SW 1271 (cell line): ENCODE measurements at places on chromosomes 1 and 21.

- no peak for DNase-seq
Measured at GRCh38 chr1:145729666-145730436, 10.6 kb downstream of the CD160 start.

GRCh38 chr1:64550510-64550909 lies 80.6 kb downstream of the CACHD1 start:
- DNase-seq = no peak

- DNase-seq = no peak
Measured at GRCh38 chr1:201566933-201567801, 28.2 kb downstream of the NAV1 start.

GRCh38 chr1:9110669-9111356 lies 18.1 kb downstream of the GPR157 start:
- DNase-seq = peak; percentile 36

GRCh38 chr1:29592731-29593130 lies 356.4 kb downstream of the PTPRU start:
- no peak for DNase-seq

- DNase-seq = no peak
Measured at GRCh38 chr1:234897754-234898454, 230.7 kb downstream of the TOMM20 start.

- DNase-seq = no peak
Measured at GRCh38 chr1:178580096-178580495, 67.2 kb downstream of the TEX35 start.

GRCh38 chr1:207032528-207033017 lies at the start of gene C1orf116:
TSS of gene C1orf116 (minus strand) at chr1:207032756. CDS start at chr1:207027598, 5,158 bp downstream.
- no peak for DNase-seq

GRCh38 chr1:222099746-222100145 lies 357.9 kb upstream of the DUSP10 start:
- DNase-seq = no peak

- no peak for DNase-seq
Measured at GRCh38 chr1:95407131-95407885, 173.3 kb downstream of the RWDD3 start.

DNA sequence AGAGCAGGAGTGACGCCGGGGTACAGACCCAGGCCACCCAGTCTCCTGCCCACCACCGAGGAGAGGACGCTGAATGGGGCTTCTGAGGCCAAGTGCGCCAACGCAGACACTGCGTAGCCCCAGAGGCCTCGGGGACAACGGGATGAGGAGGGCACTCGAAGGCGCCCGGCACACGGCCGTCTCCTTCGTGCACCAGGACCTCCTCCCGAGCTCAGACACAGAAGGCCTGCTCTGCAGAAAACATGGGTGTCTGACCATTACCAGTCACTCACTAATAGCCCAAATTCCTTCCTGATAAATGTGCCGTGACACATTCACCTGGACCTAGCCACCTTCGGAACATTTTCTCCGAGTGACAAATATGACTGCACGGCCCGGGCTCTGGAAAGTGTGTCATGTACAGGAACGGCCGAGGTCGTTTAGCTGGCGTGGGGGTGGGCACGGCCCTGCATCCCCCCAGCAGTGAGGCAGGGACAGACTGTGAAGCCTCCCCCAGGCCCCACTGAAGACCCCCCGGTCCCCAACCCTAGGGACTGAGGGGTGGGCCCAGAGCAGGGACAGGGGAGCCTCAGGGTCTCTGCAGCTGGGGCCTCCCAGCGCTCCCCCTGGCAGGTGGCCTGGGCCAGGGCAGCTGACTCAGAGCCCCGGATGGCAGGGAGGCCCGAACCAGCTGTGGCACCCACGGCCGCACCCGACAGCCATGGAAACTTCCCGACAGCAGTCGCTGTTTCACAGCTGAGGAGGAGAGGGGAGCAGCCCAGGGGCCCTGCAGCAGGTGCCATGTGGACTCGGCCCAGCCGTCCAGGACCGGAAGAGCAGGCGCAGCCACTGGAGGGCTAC lies 16.7 kb upstream of the COL6A2 start:
- no peak for DNase-seq

DNA sequence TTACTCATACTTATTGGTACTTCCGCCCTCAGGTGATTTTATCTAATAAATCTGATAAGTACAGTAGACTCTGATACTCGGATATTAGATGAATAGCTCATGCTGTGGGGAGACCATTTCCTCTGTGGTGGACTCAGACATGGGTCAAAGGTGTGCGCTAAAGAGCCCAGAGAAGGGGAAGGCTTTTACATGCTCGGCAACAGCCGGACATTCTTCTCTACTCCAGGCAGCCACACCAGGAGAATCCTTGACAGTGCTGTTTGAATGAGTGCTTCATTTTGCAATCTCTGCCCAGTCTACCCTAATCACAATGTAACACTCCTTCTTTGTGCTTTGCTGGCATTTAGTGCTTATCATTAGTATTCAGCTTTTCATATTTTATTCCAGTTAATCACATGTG lies 322.2 kb upstream of the USP25 start:
- no peak for DNase-seq

DNA sequence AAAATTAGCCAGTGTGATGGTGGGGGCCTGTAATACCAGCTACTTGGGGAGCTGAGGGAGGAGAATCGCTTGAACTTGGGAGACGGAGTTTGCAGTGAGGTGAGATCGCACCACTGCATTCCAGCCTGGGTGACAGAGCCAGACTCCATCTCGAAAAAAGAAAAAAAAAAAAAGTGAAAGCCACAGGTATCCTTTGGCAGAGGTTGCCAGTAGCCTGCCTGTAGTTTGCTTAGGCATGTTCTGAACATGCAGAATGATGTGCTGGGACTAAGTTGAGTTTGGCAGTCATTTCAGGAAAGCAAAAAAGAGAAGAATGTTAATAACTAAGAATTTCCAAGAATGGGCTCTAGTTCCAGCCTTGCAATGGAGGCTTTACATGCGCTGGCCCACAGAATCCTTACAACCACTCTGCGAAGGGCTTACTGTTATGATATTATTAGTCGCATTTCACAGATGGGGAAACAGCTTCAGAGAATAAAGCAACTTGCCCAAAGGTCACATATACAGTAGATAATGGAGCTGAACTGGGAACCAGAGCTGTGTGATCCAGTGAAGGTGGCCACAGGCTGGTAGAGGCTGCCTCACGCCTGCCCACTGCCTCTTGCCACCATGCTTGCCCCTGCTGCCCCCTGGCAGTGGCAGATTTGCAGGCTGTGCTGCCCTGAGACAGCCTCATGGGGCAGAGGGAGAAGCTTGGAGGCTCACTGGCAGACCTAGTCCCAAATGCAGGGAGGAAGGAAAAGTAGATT lies 66.5 kb upstream of the LYST start:
- no peak for DNase-seq

GRCh38 chr1:24955161-24955560 lies 25.1 kb upstream of the RUNX3 start:
- DNase-seq = no peak

GRCh38 chr1:33296824-33297223 lies 24.1 kb downstream of the A3GALT2 start:
- no peak for DNase-seq

DNA sequence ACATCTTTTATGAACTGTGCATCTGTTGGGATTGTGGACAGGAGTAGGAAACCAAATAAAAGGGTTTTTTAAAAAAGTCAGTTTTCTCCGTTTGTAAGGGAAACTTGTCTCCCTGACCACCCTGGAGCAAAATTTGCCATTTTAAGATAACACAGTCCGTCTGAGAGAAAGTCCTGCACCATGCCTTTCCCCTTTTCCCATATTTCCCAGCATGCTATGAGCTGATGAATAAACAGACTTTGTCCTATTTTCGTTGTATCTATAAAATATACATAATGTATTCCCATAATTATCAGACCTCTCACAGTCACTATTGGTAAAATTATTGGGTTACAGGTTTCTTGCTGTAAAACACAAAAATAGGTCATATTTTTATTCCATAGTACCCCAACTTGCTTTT lies 1.7 kb upstream of the AKT3 start:
- DNase-seq = no peak

DNA sequence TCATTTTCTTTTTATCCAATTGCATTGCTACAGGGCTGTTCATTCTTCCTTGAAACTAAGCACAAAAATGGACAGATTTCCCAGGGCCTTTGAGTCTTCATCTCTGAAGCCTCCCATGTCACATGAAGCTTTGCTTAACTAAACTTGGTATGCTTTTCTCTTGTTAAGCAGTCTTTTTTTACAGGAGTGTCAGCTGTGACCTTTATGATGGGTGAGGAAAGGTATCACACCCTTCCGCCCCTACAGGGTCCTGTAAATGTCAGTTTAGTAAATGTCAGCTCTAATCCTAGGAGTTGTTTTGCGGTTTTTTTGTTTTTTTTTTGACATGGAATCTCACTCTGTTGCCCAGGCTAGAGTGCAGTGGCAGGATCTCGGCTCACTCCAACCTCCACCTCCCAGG lies 2.6 kb upstream of the AGTRAP start:
- DNase-seq = no peak

DNA sequence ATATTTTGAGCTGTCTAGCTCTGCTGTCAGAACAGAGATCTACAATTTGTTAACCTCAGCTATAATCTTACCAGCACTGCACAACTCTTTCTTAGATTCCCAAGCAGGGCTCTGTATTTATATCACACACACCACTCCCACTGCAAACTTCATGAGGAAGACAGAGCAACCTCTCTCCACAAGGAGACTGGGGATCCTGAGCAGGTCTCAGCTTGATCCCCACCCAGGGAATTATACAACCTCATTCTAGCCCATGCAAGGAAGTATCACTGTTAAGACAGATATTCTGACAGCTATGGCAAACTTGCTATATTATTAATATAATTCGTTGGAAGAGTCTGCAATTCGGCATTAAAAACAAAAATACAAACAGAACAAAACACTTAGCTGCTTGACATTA lies 40.4 kb downstream of the EGLN1 start:
- DNase-seq = no peak

DNA sequence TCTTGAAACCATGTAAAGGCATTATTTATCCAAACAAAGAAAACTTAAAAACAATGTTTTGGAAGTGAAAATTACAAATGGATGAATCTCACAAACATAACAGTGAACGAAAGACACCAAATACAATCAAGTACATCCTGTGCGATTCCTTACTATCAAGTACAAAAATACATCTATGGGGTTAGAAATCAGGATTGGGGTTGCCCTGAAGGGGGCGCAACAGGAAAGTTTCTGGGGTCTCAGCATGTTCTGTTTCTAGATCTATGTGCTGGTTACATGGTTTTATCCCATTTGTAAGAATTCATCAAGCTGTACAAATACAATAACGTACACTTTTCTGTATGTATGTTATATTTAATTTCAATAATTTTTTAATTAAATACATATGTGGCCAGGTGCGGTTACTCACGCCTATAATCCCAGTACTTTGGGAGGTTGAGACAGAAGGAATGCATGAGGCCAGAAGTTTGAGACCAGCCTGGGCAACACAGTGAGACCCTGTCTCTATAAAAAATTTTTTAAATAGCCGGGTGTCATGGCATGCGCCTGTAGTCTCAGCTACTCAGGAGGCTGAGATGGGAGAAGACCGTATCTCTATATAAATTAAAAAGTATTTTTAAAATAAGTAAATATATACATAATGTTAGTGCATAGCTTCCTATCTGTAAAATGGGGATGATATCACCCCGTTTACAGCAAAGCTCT lies 121.5 kb upstream of the SOD1 start:
- DNase-seq = no peak

- DNase-seq = no peak
Measured at GRCh38 chr1:32891241-32891570, 4.9 kb downstream of the HPCA start.

DNA sequence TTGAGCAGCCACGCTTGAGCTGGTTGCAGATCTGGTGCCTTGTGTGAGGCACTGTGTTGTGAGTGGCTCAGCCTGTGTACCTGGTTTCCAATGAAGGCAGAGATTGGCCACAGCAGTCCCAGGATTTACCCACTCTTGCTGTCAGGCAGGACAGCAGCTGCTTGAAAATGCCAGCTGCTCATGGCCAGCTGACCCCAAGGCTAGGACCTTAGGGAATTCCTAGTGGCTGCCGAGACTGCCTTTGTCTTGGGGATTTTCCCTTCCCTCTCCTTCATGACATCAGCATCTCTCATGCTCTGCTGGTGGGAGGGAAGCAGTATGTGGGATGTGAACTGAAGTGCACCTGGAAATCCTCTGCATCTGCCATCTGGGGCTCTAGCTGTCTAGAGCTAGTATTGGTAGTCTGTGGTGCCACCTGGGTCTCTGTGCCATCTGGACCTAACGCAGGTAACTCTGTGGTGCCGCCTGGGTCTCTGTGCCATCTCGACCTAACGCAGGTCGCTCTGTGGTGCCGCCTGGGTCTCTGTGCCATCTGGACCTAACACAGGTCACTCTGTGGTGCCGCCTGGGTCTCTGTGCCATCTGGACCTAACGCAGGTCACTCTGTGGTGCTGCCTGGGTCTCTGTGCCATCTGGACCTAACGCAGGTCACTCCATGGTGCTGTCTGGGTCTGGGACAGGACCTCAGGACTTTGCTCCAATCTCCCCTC lies 3.8 kb upstream of the LRRC47 start:
- no peak for DNase-seq

DNA sequence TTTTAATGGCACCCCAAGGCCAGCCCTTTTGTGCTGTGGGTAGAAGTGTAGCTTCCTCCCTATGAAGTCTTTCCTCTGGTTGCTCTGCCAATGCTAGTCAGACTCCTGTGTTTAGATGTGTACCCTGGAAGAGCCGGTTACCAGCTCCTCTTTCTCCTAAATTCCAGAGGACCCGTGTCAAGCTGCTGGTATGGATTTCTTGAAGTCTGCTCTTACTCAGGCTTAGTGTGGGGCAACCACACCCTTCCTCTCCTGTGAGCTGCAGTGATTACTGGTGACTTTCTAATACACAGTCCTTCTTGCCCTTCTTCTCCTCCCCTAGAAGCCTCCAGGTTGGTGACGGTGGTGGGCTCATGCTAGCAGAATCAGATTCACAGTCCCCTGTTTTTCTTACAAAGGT lies 74.1 kb upstream of the AKT3 start:
- DNase-seq = peak; percentile 68

DNA sequence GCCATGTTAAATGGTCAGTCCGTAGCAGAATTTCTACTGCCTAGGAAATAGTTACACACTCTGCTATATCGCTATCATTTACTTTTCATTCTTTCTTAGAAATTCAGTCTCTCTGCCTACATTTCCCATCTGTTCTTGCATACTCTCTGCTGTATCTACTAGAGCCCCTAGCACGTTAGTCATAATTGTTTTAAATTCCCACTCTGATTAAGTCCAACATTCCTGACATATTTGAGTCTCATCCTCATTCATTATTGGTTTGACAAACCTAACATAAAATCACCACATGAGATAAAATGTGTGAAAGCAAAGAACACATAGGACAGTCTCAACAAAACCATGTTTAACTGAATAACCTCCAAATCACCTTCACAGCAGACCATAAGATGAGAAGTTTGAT lies 513.6 kb downstream of the PLPP3 start:
- DNase-seq = no peak

- no peak for DNase-seq
Measured at GRCh38 chr1:27383039-27383605, at the start of gene CD164L2. TSS of gene CD164L2 (minus strand) at chr1:27383333. CDS start at chr1:27383239, 94 bp downstream.

- DNase-seq = no peak
Measured at GRCh38 chr1:198699167-198700015, 60.6 kb downstream of the PTPRC start.
